Activated CD4-positive, alpha-beta T cell treated with anti-CD3 and anti-CD28 coated beads for 36 hours (primary cell): ENCODE measurements at places on chromosomes 3 and 15. TPM values are rescaled to one million over a fixed set of nuclear protein-coding genes. Genes with fewer than 3 reads are reported as not detected.

The SGO1 gene
- 39.2 TPM for total RNA-seq

The RTP4 gene
- total RNA-seq: 3.1 TPM

The NEK11 gene
- total RNA-seq: 1.3 TPM

The PLCH1 gene
- total RNA-seq: 0.16 TPM

The DUOXA1 gene
- total RNA-seq: 0.19 TPM

The ALAS1 gene
- 52.8 TPM for total RNA-seq

The HACD2 gene
- 22.1 TPM for total RNA-seq

The ACAN gene
- not detected for total RNA-seq

The CNTN6 gene
- total RNA-seq: not detected
